ENCODE measurements at places on chromosomes 11 and 22. TPM values are rescaled to one million over a fixed set of nuclear protein-coding genes. Genes with fewer than 3 reads are reported as not detected.

SMIM35 gene
- not detected for total RNA-seq

CBLIF gene
- 446 TPM for total RNA-seq

OR8G1 gene
- not detected for total RNA-seq

MUC6 gene
- 76.0 TPM for total RNA-seq

SMTNL1 gene
- not detected for total RNA-seq

KCNQ1OT1 gene
- total RNA-seq = 2.3 TPM

RPL27A gene
- total RNA-seq = 938 TPM

UPK3A gene
- total RNA-seq = 1.3 TPM

MYO7A gene
- 29.2 TPM for total RNA-seq

FOLH1 gene
- 10.6 TPM for total RNA-seq

YDJC gene
- 41.1 TPM for total RNA-seq

NCF4 gene
- total RNA-seq = 7.2 TPM

ZP1 gene
- not detected for total RNA-seq

MORC2 gene
- total RNA-seq = 10.7 TPM

NXPE4 gene
- total RNA-seq = not detected

OR8G5 gene
- total RNA-seq = not detected

APOBEC3F gene
- 1.8 TPM for total RNA-seq

MS4A1 gene
- 0.89 TPM for total RNA-seq

FOLR3 gene
- 36.8 TPM for total RNA-seq

IL10RA gene
- total RNA-seq = 18.7 TPM

MPPED2 gene
- total RNA-seq = 4.1 TPM

KLHL35 gene
- total RNA-seq = 0.89 TPM

All from stomach (tissue), 19 donors.